ENCODE measurements at places on chromosomes 1 and 21.

- no peak for DNase-seq
Measured at GRCh38 chr1:67308136-67308535, 463 bp downstream of the IL12RB2 start.

- DNase-seq = no peak
Measured at GRCh38 chr21:45162115-45162514, 87.7 kb downstream of the ADARB1 start.

- peak; percentile 71 for DNase-seq
Measured at GRCh38 chr1:119613769-119614720, 34.0 kb downstream of the ZNF697 start.

GRCh38 chr21:39388038-39388810 lies 39.3 kb upstream of the HMGN1 start:
- no peak for DNase-seq

DNA sequence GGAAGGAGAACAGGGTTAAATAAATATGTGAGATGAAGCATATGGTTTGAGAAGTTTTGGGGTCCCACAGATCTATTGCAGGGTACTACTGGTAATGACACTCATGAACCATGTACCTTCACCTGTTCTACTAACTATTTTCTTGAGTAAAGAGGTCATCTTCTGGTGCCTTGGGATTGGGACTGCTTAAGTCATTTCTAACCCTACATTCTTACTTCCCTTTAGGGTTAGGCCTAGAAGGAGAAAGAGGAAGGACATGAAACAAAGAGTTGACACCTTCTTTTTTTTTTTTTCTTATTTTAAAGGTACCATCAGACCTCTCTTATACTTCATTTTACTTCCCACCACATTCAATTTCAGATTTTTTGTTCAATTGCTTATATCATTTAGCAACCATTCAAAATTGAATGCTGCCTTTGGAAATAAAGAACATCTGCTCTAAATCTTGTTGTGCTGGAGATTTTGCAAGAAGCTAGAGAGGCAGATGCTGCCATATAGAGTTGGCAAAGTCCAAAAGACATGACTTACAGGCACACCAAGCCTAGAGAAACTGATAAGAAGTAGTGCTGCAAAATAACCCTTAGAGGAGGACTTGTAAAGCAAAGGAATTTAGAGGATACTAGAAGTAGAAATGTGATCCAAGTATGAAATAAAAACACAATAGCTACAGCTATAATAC lies 374.4 kb upstream of the ST6GALNAC5 start:
- DNase-seq = no peak

GRCh38 chr21:31268090-31268489 lies 76.0 kb downstream of the TIAM1 start:
- DNase-seq = no peak

DNA sequence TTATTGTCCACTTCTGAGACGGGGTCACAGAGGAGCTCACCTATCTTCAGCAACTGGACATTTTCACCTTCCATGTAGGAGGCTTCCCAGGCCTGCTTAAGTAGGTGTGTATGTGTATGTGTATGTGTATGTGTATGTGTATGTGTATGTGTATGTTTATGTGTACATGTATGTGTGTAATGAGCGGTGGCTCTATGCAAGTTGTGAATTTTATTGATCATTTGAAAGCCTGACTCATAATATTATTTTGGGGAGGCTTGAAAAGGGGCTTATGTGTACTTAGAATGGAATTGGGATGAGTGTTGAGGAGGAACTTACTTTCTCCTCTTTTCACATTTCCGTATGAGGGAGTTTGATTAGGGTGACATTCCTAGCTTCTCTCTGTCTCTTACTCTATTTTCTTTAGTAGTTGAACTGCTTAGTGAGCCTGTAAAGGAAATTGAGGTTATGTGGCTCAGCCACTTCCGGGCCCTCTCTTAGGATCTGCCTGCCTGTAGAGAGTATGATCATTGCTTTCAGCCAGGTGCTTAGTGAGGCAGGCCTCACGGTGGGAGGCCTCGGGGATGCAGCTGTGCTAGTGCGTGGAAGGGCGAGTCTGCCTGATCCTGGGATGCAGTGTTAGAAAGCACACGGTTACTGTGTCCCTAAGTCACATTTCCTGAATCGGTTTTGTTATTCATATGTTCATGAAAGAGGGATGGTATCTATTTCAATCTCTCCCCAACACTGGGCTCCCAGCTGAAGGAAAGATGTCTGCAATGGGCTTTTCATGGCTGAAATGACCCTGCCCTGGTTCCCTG lies 61.0 kb downstream of the IER5 start:
- DNase-seq = peak; percentile 17

- no peak for DNase-seq
Measured at GRCh38 chr1:173330149-173330951, 123.2 kb upstream of the TNFSF4 start.

GRCh38 chr1:21237446-21238088 lies 52.7 kb downstream of the ECE1 start:
- no peak for DNase-seq

DNA sequence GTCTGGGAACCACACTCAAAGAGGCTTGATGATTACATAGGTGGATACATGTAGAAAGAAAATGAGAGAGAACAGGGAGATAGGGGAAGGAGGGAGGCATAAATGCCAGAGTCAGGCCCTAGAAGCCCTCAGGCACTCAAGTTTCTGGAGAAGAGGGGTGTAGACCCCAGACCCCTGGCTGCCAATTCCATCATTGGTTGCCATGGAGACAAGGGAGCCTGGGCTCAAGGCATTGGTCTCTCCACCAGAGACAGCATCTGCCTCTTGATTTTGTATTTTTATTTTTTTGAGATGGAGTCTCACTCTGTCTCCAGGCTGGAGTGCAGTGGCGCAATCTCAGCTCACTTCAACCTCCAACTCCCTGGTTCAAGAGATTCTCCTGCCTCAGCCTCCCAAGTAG lies 114.3 kb upstream of the GRIK3 start:
- DNase-seq = no peak

GRCh38 chr1:1231400-1232207 lies at the start of gene SDF4:
Gene SDF4, minus strand, starts transcription at chr1:1232001. Its CDS starts 3,229 bp downstream, at chr1:1228772.
- peak; percentile 96 for DNase-seq

DNA sequence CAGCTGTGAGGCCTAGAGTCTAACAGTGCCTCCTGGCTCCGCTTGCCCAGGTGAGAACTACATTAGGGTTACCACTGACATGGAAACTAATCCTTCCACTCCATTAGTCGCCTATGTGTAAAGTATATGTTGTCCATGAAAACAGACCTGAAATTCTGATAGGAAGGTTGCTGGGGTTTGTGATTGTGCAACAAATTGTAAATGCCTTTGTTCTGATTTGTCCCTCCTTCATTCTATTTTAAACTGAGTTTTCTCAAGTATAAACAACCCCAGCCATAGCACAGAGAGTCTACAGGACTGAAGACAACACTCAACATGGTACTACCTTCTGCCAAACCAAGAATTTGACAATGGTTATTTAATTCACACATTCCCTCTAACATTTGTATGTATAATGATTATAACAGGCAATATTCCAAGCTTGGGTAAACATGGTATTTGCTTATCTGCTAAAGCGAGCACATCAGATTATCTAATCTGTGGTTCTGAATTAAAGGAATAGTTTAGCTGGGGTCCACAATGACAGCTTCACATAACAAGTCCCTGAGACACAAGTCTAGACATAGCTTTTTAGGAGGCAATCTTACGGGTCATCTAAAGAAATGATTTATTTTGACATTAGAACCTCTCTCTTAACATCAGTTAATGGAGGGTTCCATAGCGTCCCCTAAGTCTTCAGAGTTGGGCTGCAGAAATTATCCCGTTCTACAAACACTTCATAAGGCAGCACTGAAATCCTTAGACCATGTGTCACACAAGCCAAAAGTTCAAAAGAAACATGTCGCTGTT lies 633.0 kb downstream of the SMYD3 start:
- no peak for DNase-seq

DNA sequence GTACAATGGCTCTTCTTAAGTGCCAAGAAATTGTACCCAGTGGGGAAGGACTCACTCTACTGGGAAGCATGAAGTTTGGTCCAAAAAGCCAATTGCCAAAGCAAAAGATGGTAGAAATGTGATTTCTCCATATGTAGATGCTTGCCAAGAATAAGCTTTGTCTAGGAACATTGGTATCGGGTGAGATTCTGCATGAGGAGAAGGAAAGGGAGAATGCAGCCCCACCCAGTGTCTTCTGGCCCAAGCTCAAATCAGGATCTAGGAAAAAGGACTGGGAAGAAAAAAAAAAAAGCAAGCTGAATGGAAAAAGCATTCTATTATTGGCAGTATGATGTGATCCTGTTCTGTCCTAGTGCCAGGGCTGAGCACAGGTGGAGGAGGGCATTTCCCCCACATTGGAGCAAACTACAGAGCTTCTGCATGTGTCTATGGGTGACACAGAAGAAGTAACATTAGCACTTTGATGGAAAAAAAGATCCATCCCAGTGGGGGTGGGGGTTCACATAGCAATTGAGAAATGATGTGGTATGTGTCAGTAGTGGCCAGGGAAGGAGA lies 226.6 kb downstream of the KCNH1 start:
- DNase-seq = no peak

GRCh38 chr1:212482637-212483441 lies 50.1 kb downstream of the NENF start:
- DNase-seq = no peak

- peak; percentile 52 for DNase-seq
Measured at GRCh38 chr1:218164930-218165700, 120.0 kb upstream of the RRP15 start.

DNA sequence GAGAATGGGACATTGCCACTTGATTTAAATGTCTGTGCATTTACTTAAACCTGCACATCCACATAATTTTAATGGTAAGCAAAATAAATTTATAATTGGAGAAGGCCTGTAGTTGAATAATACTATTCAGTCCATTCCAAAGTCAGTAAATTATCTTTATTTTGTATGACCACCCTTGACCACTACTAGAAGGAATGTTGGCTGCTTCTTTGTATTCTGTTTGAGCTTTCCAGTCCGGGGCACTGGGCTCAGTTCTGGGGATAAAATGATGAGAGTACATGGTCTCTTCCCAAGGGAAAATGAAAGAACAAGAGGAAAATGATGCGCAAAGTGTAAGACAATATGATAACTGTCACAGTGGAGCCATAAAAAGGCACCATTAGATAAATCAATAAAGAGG lies 98.9 kb downstream of the CRB1 start:
- DNase-seq = no peak

GRCh38 chr1:214205053-214205452 lies 75.9 kb upstream of the SMYD2 start:
- DNase-seq = no peak

DNA sequence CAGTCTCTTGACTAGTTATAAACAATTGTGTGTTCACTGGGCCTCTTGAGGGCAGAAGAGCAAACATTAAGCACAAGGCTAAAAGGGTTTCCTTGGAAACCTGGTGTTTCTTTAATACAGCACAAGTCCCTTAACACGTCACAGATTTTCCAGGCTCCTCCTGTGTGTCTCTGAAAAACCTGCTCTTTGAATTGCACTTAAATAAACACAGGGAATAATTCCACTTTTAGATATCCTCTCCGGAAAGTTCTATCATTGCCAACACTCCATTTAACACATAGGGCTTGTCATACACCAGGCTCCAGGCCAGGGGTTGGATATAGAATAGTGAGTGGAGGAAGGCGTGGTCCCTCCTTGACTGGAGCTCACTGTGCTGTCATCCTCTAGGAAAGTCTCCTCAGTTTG lies 442.6 kb downstream of the DSCAM start:
- peak; percentile 73 for DNase-seq

DNA sequence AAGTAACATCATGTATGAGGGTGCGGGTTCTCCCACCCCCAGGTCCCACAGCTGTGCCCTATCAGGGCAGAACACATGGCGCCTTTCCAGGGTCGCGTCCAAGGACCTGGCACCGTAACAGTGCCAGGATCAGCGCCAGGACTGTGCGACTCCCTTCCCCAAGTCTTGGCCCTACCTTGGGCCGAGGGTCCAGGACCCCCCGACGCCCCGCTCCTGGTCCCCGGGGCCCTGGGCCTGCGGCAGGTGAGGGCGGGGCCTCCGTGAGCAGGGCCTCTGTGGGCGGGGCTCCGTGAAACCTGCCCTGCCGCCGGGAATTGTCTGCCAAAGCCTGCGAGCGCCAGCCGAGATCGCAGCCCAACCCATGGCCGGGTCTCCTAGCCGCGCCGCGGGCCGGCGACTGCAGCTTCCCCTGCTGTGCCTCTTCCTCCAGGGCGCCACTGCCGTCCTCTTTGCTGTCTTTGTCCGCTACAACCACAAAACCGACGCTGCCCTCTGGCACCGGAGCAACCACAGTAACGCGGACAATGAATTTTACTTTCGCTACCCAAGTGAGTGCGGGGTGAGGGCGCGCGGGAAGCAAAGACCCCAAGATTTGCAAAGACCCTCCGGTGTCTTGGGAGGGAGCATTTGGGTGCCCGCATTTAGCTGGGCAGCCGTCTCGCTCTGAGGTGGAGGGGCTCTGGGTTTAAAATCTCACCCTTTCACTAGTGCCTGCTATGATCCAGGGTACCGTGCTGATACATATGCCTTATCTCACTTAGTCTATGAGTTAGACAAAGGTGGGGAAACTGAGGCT lies at the start of gene RHBG:
Gene RHBG (plus strand): TSS at position 323 of the 796 bp plus-strand sequence. CDS start 39 bp downstream, at position 362.
- DNase-seq = peak; percentile 38

GRCh38 chr1:84361796-84362195 lies 36.5 kb upstream of the DNASE2B start:
- no peak for DNase-seq

DNA sequence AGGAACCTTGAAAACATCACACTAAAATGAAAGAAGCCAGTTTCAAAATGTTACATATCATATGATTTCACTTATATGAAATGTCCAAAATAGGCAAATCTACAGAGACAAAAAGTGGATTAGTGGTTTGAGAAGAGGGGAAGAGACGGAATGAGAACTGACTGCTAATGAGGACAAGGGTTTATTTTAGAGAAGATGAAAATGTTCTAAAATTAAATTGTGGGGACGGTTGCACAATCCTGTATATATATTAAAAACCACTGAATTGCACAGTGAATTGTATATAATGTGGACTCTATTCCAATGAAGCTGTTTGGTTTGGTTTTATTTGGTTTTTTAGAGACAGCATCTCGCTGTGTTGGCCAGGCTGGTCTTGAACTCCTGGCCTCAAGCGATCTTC lies 35.6 kb downstream of the PRPF38A start:
- no peak for DNase-seq

GRCh38 chr1:41192456-41193178 lies 49.5 kb downstream of the SCMH1 start:
- no peak for DNase-seq

DNA sequence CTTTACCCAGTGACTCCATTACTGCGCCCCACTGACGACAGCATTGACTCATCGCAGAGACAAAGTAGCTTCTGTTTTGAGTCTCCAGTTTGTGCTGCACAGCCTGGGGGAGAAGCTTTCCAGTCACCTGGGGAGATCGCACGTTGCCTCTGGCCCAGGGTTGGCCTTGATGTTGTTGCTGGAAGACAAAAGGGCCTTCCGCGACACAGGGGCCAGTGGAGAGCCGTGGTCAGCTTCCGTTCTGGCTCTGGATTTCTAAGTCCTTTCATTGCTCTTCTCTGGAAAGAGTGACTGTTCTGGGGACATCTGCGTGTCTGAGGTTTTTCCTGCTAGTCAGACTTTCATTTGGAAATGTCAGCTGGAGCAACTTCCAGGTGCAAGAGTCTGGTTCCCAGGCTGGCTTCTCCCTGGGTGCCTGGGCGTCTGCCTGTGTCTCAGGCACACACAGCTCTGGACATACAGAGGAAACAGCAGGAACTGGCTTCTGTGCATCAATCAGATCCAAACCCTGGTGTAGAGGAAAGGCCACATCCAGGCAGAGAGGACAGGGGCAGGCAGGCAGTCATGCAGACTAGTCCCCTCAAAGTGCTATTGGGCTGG lies 257.0 kb downstream of the SIPA1L2 start:
- no peak for DNase-seq

GRCh38 chr21:40540216-40540615 lies 306.7 kb downstream of the DSCAM start:
- DNase-seq = no peak
